Colonic mucosa (tissue), 4 donors: ENCODE measurements at places on chromosomes 3 and 15.
A peak's percentile ranks its signal among the peaks of the same experiment; 100 is the strongest.

GRCh38 chr3:190122198-190122771 is 1.6 kb upstream of the P3H2 start:
- DNase-seq = no peak

DNA sequence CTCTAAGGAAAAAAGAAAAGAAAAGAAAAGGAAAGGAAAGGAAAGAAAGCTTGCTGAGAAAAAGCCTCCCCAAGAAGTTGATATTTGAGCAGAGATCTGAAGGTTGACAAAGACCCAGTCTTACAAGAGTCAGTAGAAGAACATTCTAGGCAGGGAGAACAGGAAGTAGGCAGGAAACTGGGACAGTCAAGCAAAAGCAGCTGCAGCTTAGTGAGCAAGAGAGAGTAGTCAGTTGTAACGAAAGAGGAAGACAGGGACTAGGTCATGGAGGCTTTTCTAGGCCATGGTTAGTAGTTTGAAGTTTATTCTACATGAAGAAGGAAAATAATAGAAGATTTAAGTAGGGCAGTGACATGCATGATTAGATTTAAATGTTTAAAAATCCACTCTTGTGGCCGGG is 31.8 kb upstream of the KLHL6 start:
- no peak for DNase-seq

- no peak for DNase-seq
These were observed 26.3 kb downstream of the SCN11A start for GRCh38 chr3:39025222-39025970.

- no peak for DNase-seq
These were observed 4.2 kb downstream of the HMCES start for GRCh38 chr3:129282727-129283327.

- no peak for DNase-seq
These were observed 22.6 kb downstream of the RYK start for GRCh38 chr3:134228035-134228434.

DNA sequence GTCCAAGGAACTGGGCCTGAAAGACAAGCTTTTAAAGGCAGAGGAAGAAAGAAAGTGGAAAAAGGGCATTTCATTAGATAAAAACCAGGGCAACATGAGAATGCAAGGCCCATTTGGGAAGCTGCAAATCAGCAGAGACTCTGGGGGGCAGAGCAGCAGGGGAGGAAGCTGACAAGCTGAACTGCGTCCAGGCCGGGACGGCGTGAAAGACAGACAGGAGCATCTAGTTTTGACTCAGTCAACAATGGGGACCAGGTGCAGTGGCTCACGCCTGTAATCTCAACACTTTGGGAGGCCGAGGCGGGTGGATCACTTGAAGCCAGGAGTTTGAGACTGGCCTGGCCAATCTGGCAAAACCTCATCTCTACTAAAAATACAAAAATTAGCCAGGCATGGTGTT is 69.9 kb downstream of the CDC25A start:
- DNase-seq = no peak

GRCh38 chr3:56173601-56174000 is 294.7 kb downstream of the ERC2 start:
- no peak for DNase-seq

DNA sequence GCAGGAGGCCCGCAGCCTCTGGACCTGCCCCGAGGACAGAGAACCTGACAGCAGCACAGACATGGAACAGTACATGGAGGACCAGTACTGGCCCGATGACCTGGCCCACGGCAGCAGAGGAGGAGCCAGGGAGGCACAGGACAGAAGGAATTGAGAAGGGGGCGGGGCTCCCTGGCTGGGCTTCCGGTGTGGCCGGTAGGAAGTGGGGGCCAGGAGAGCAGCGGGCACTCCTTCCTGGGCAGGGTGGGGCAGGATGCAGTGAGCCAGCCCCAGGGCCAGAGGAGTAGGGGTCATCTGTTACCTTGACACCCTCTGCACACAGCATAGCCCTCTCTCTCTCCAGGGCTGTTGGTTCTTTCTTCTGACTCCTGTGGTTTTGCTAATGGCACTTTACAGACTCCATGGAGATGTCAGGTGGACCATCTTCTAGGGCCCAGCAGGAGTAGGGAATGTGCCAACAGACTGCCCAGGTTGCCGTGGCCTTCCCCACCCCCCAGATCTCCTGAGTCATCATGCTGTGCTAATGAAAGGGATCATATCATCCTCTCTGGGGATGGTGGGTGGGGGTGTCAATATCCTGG is 8.6 kb upstream of the ISG20 start:
- peak; percentile 46 for DNase-seq

- no peak for DNase-seq
These were observed 42.1 kb downstream of the TERC start for GRCh38 chr3:169722724-169723123.

DNA sequence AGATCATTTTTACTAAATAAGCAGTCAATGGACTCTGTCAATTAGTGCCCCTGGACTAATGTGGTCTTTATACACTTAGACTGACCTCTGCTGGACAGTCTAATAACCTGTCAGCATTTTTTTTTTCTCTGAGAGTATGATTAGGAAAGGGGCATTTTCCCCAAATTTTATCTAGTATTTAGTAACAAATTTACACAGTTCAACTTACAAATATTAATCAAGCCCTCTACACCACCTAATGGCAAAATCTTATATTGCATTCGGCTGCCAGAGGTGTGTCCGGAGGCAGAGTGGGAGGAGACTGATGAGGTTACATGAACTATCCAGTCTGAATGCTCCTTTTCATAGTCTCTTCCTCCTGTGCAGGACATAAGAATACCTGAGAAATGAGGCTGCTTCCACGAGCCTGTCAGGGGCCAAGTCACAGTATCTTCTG is 36.0 kb upstream of the COLQ start:
- DNase-seq = peak; percentile 72

DNA sequence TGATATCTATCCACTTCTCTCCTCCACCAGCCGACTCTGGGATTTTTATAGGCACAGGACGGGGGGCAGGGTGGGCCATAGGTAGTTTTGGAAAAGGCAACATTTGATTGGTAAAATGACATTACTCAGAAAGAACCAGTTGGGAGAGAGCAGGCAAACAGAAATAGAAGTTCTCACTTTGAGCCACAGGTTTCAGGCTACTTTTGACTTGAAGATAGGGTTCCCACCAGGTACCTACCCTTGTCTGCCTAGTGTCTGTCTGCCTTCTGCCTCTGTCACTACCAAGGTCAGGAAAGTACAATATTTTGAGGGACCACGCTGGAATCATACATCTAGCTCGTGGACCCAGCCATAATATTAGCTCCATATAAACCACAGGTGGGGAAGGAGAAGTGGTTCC is 412.9 kb upstream of the GRM7 start:
- DNase-seq = no peak

GRCh38 chr3:184611607-184612281 is 50.2 kb downstream of the EPHB3 start:
- no peak for DNase-seq

DNA sequence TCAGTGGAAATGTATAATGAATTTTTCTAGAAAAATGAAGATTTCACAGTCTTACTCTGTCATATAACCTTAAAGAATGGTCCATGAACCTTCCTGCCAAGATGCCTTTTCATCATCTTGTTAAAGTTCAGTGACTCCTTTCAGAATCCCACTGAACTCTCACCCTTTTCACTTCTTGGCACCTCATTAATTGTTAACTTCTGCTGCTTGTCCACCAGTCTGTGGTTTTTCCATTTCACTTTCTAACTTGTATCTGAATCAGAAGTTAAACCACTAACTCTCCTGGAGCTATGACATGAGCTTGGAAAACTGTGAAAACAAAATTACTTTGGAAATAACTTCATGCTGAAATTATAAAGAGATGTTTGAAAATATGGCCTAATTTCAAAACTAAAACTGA is 281.2 kb upstream of the ALCAM start:
- DNase-seq = no peak
